ENCODE measurements at places on chromosomes 4 and X.

DNA sequence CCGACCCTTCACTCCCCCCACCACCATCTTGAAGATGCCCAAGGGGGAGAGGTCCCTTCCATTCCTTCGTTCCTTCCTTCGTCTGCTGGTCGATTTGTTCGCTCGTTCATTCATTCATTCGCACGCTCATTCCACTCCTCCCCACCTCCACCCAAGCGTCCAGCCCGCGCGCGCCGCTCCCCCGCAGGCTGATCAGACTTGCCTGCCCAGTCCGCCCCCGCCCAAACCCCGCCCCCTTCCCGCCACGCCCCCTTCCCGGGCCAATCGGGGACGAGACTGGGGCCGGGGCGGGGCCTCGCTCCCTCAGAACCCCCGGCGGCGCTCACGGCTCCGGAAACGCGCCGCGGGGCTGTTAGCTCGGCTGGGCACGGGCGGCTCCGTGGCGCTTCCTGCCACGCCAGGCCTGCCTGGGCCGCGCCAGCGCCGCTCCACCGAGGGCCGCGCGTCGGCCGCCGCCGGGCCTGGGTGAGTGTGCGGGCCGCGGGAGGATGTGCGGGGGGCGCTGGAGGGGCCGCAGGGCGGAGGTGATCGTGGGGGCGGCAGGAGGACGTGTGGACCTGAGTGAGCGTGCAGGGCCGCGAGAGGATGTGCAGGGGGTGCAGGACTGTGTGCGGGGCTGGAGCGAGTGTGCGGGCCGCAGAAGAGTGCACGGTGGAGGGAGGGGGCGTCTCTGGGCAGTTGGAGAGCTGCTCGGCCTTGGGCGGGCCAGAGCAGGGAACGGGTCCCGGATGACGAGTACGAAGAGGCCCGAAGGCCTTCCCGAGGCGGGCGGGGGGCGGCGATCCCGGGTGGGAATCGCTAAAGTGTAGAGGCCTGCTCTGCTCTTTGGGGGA, at the start of gene ZNF275:
TSS of gene ZNF275 (plus strand) at position 333 of the 833 bp plus-strand sequence. CDS start 2,527 bp downstream, outside the sequence.
- ATAC-seq = peak; percentile 93

GRCh38 chrX:103781062-103781402, 4.4 kb downstream of the PLP1 start:
- no peak for ATAC-seq

DNA sequence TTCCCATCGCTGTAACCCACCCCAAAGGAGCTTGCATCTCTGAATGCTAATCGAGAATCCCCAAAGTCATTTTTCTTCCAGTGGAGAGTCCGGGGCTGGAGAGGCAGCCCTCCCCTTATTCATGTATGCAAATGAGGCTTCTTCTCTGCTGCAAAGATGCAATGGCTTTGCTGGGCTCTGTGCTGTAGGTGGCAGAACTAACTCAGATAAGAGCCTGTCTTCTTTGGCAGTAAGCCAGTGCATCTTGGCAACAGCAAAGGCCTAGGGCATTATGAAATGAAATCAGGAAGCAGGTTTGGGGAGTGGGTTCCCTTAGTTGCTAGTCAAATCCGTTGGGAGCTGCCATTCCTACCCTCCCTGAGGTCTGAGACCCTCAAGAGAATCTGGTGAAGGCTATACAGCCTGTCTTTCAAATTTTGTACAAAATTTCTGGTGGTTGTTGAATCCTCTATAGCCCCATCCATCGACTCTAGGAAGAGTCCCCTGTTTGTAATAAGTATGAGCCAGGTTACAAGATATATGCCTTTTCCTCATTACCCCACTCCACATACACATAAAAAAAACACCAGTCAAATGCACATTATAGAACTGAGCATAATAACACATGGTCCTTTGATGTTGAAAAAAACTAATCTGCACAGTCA, 290.6 kb upstream of the TAPT1 start:
- peak; percentile 90 for ATAC-seq

DNA sequence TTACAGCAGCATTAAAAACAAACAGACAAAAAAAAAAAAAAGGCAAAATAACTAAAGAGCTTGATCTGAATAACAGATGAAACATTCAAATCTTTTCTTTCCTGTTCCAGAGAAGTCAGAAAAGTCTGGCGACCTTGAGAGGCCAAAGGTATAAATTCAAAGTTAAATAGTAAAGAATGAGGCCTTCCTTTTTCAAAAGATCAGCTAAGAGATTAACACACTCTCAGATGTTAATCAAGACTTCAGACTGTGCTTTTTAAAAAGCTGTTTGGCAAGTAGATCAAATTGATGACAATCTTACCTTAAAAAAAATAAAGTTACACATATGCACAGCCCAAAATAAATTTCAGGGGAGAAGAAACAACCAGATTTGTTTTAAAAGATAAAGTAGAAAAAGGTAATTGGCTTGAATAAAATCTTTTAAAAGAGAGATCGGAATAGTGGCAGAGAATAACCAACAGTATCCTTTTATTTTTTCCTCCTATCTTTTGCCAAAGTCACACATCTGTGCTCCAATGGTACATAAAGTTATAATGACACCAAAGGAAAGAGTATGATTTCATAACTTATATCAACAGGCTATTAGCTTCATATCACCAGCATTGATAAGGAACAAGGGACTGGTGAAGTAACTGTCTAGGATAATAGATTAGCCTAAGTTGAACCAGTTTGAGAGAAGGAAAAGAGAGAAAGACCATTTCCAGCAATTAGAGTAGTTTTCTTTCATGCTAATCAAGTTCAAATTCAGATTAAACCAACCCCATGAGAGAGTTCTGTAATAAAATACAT, 70.4 kb downstream of the METTL14 start:
- ATAC-seq = no peak

DNA sequence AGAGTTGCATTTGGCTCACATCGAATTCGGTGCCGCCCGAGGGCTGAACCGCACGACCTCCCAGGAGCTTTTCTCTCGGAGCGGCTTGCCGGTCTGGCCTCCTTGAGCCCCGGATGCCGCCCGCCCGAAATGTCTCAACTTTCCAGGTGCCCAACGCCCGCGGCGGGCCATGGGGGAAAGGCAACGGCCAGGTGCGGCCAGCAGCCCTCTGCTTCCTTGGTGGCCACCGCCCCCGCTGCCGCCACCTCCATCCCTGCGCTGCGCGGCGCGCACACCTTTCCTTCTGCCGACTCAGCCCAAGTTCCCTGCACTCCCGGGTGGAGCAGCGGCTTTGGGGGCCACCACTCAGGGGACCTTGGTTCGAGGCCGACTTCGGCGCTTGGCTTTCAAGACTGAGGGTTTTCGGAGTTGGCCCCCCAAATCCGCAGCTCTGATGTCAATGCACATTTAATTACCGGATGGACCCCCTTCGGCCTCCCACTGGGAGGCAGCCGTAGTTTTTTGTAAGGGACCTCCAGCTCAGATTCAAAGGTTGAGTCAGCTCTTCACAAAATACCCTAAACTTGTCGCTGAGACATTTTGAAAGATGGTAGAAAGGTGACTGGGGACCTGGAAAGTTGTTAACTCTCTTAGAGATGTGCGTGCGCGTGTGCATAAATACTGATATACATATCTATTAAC, 1.1 kb downstream of the AFF2 start:
- ATAC-seq = peak; percentile 17

DNA sequence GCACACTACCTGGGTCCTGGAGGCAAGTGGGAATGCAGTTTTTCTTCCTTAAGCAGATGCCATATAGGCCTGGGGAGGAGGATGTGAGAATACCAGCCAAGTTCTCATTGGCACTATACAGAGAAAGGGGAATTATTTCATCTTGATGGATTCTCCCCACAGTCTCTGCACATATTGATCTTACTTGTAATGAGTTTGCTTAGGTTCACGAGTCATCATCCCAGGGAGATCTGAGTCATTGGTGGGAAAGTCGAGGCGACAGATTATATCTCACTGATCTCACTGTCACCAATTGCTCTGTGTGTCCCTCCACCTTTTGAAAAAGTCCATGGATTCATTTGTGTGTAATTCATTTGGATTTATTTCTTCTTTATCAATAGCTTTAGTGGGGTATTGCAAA, 156.8 kb downstream of the AR start:
- no peak for ATAC-seq

GRCh38 chr4:185956544-185956940, 112.4 kb upstream of the TLR3 start:
- ATAC-seq = peak; percentile 38

GRCh38 chr4:48602222-48602621, 112.2 kb downstream of the ZAR1 start:
- peak; percentile 73 for ATAC-seq

DNA sequence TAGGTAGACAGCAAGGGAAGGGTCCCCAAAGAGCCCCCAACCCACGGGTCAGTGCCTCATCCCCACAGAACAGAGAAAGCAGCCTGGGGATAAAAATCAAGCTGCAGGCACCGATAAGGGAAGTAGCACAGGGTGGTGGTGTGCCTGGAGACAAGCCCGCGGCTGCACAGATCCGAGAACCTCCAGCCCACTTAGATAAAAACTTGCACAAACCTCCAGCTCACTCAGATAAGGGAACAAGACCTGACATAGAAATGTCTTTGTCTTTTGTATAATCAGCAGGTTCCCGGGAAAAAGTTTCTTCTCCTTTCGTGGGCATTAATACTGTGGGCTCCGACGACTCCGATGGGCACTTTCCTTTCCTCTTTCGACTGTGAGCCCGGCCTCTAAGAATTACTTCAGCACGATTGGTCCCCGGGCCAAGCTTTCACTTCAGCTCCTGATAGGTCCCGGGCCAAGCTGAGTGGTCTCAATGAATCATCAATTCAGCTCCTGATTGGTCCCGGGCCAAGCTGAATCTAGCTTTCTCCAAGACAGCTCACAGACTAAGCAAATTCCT, 32.4 kb downstream of the PRDX4 start:
- no peak for ATAC-seq

- peak; percentile 8 for ATAC-seq
These were observed 21.9 kb upstream of the WDR45 start for GRCh38 chrX:49101629-49101984.

- ATAC-seq = peak; percentile 62
These were observed 25.6 kb downstream of the ZRSR2 start for GRCh38 chrX:15815779-15816437.

DNA sequence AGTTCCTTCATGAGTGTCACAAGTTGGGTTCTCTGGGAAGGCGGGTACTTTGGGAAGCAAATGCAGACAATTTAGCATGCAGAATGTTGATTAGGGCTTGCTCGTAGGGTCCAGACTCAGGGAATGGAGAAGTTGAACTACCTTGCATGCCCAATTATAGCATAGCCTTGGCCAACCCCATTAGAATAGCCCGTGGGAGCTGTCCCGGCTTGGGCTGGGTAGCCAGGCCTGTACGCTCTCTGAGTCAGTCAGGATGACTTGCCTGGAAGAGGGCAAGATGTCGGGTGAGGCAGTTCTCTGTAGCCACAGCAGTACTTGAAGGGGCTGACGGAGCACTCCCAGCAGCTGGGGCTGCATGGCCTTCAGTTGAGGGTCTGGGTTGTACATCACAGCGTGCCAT, 19.5 kb downstream of the KIAA0232 start:
- no peak for ATAC-seq

DNA sequence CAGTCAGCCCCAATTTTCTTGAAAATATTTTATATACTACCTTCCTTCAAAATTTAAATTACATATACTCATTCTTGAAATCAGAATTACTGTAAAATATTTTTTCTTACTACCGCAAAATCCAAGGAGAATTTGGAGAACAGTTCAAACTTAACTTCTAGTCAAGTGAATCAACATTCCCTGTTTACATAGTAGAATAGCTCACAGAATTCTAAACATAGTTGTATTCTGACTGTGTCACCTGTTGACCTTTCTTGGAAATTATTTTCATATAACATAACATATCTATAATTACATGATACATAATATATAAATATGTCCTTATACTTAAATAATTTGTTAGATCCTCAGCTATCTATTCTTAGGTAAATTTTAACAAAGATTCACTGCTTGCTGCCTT, 31.0 kb upstream of the FGF5 start:
- no peak for ATAC-seq

DNA sequence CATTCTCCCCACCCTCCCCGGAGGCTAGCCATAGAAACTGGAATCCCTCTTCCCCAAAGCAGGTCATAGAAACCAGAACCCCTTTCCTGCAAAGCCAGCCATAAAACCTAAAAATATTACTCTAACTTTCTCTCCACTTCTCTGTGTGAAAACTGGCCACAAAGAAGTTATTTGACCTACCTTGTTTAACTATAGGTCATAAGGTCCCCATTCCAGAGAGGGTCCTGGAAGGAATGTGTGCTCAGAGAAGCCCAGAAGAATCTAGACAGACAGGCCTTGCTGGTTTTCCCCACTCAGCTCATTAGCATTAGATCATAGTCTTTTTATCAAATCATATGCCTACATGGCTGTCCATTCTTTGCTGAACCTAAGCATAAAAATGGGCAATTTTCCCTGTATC, 52.8 kb upstream of the TEX13A start:
- ATAC-seq = no peak

DNA sequence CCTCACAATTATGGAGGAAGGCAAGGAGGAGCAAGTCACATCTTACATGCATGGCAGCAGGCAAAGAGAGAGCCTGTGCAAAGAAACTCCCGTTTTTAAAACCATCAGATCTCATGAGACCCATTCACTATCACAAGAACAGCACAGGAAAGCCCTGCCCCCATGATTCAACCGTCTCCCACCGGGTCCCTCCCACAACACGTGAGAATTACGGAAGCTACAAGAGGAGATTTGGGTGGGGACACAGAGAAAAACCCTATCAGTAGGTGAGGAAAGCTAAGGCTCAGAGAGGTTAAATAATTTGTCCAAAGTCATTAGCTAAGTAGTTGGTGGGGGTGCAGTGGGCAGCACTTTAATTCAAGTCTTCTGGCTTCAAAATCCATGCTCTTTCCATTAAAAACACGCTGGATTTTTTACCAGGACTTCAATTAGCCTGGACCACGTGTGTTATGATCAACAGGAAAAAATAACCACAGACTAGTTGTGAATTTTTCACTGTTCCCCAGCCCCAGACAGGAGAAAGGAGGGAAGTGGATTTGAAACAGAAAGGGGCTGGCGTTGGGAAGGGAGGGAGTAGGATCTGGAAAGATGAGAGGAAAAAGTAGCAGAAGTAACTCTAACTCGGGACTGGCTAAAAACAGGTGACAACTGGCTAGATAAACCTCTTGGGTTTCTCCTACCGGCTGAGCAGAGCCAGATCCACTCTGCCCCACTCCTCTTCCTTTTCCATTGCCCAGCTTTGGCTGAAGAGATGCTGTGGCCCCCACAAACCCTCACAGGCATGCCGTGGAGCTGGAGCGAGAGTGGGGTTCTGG, 986 bp downstream of the MTMR8 start:
- ATAC-seq = no peak

- no peak for ATAC-seq
These were observed 110.5 kb downstream of the ANXA3 start for GRCh38 chr4:78661921-78662521.

DNA sequence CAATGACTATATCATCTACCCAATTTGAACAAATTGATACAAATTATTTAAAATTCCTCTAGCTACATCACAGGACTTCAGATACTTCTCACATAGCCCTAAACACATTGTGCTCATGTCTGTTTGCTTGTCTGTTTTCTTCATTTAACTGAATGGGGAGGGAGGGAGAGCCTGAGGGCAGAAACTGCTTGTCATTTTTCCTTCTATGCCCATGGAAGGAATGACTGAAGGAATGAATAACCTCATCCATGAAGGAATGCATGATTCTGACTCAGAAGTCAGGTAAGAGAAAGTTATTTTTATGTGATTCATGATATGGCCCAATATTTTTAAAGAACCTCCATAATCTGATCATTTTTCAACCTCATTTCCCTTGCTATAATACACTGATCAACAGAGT, 418.0 kb upstream of the PITX2 start:
- no peak for ATAC-seq

- no peak for ATAC-seq
These were observed 4.4 kb downstream of the MTMR1 start for GRCh38 chrX:150697641-150698040.

GRCh38 chr4:82371497-82371896, 2.3 kb downstream of the HNRNPD start:
- ATAC-seq = no peak

- no peak for ATAC-seq
These were observed 296.0 kb downstream of the KLHL4 start for GRCh38 chrX:87813566-87813965.

Measured in motor neuron (in vitro differentiated cells).